Body of pancreas (tissue), 4 donors: ENCODE measurements at places on chromosomes 7 and 10.

- H3K4me1 ChIP-seq: no peaks in the 10 kb centered on the region
- H3K36me3 ChIP-seq: no peaks in the 10 kb centered on the region
- H3K4me3 ChIP-seq: no peak overlapping the region
- DNase-seq: no peak
- no peak overlapping the region for H3K27ac ChIP-seq
- H3K27me3 ChIP-seq: no peaks in the 10 kb centered on the region
These were observed 86.9 kb upstream of the ADAM12 start for GRCh38 chr10:126475074-126475691.

GRCh38 chr7:54541669-54542625 is at the start of gene VSTM2A:
Gene VSTM2A (plus strand): TSS chr7:54542375. CDS start chr7:54542731, 356 bp downstream.
- no peaks in the 10 kb centered on the region for H3K36me3 ChIP-seq
- H3K4me3 ChIP-seq: no peak within 1 kb of the TSS
- no peaks in the 10 kb centered on the region for H3K27me3 ChIP-seq
- peaks cover 17% of the 10 kb centered on the region for H3K4me1 ChIP-seq
- no peak within 1 kb of the TSS for H3K27ac ChIP-seq
- DNase-seq: no peak

DNA sequence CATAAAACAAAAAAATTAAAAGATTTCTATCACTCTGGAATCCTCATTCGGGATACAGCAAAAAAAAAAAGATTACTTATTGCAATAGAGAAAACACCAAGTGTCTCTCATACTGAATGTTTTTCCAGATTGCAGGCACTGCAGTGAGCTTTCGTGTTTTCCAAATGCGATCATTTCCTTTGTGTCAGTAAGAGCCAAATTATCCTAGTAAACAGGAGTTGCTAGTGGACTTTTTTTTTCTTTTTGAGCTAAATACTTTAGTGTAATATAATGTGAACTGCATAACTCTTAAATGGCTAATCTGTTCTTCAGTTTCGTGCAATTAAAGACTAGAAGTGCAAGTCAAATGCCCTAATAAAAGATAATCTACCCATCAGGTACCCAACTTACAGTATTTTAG is 44.4 kb upstream of the TOMM7 start:
- no peaks in the 10 kb centered on the region for H3K27me3 ChIP-seq
- H3K36me3 ChIP-seq: no peaks in the 10 kb centered on the region
- H3K4me3 ChIP-seq: no peak overlapping the region

DNA sequence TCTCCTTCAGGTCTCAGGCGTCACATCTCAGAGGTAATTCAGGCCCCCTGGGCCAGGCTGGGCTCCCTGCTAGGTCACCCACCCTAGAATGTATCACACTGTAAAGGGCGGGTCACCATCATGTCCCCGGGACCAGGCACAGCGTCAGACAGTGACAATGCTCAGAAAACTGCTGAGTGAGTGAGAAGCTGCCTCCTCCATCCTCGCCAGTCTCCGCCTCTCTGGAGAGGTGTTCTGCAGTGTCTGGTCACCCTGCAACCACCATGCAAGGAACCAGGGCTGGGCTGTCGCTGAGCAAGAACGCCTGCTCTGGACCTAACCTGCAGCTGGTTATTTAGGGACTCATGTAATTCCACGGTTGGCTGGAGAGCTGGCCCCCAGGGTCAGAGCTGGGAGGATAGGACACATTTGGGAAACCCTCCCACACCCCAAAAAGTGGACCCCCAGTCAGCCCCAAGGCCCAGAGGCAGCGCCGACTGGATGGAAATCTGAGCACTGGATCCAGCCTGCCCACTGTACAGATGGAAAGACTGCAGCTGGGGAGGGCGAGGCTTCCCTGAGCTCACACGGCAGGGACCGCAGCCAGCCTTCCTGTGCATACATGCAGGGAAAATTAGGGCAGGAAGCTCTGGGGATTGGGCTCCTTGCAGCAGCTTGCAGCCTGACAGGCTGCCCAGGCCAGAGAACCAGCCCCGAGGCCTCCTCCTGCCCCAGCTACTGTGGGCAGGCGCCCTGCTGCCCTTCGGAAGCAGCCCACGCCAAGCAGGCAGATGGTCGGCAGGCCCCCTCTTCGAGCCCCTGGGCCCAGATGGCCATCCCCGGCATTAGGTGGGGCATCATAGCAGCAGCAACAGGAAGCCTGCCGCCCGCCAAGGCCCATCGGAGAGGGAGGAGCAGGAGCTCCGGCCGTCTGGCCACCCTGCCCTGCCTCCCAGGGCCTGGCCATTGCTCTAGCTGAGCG is 105.4 kb upstream of the ZMIZ1 start:
- DNase-seq: no peak
- H3K4me3 ChIP-seq: no peak overlapping the region
- H3K27me3 ChIP-seq: no peaks in the 10 kb centered on the region
- peaks cover 26% of the 10 kb centered on the region for H3K4me1 ChIP-seq
- H3K36me3 ChIP-seq: no peaks in the 10 kb centered on the region

GRCh38 chr10:55212051-55212450 is 411.0 kb upstream of the PCDH15 start:
- H3K36me3 ChIP-seq: no peaks in the 10 kb centered on the region
- no peak overlapping the region for H3K4me3 ChIP-seq
- DNase-seq: no peak

- H3K27ac ChIP-seq: no peak overlapping the region
- H3K36me3 ChIP-seq: peaks cover 34% of the 10 kb centered on the region
- no peak for DNase-seq
- H3K27me3 ChIP-seq: no peaks in the 10 kb centered on the region
These were observed 36.7 kb upstream of the PRKAR1B start for GRCh38 chr7:763762-764161.

DNA sequence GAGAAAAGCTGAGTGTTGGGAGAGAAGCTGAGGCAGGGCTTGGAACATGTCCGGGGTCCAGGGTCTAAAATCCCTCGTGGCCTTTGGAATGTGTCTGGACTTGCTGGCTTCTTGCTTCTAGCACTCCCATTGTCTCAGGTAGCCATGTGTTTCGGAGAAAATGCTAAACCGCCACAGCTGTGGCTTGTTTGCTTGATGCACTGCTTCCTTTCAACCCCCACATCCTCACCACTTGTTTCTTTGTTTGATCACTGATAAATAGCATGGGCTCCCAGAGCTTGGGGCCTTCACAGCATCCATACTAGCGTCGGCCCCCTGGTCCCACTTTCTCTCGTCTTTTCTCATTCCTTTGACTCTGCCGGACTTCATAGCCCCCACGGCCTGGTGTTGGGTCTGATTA is 102.7 kb downstream of the ANKRD26 start:
- H3K4me1 ChIP-seq: no peaks in the 10 kb centered on the region
- no peak for DNase-seq
- no peak overlapping the region for H3K4me3 ChIP-seq

DNA sequence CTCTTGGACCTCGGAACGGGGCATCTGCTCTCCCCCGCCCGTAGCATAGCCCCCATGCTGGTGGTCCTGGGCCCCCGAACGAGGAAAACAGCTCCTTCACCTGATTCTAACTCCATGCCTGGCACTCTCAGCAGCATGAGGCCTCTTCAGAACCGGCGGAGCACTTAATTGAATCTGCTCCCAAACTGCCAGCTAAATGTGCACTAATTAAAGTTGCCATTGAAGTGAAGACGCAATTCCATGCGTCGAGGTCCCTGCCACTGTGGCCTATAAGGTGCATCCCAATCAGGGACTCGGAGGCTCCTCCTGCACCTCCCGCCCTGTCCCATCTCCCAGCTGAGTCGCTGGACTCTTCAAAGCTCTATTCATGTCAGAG is 41.3 kb upstream of the ADGRA1 start:
- DNase-seq: no peak
- H3K4me3 ChIP-seq: no peak overlapping the region
- H3K4me1 ChIP-seq: peaks cover 8% of the 10 kb centered on the region
- H3K27ac ChIP-seq: no peak overlapping the region
- H3K36me3 ChIP-seq: no peaks in the 10 kb centered on the region

DNA sequence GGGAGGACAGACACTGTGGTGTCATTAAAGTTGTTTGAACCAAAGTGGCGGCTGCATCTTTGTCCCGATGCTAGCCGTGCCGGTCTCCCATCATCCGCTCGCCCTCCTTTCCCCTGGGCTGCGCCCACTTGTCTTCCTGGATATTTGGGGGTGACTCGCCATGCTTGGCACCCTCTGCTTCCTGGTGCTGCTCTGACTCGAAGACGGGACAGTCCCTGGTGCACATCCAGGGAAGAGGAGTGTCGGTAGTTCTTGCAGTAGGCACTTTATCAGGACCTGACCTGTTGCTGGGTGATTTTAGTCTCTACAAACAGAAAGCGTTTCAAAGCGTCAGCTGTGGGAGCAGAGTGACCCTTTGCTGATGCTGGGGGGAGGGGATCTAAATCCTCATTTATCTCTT is 68.3 kb upstream of the DNAJB6 start:
- H3K36me3 ChIP-seq: no peaks in the 10 kb centered on the region
- peaks cover 25% of the 10 kb centered on the region for H3K4me1 ChIP-seq
- no peak overlapping the region for H3K27ac ChIP-seq
- DNase-seq: no peak

DNA sequence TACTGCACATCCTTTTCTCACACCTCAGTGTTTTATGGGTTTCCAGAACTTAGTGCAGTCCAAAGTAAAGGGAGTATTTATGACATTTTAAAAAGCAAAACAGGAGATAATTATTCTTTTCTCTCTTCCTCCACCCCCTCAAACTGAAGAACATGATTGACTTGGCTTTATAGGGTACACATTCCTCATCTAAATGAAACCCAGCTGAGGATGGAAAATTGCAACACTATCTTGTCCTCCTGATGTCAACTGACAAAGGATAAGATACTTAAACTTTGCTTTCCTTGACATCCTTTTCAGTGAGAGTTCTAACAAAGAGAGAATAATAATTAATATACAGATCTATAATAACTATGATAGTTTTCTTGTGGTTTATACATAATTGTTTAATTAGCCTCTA is 299.1 kb downstream of the BBS9 start:
- H3K36me3 ChIP-seq: no peaks in the 10 kb centered on the region
- no peak overlapping the region for H3K27ac ChIP-seq
- DNase-seq: no peak
- H3K27me3 ChIP-seq: no peaks in the 10 kb centered on the region
- no peaks in the 10 kb centered on the region for H3K4me1 ChIP-seq

GRCh38 chr10:19930936-19931893 is 115.0 kb downstream of the PLXDC2 start:
- peaks cover 16% of the 10 kb centered on the region for H3K4me1 ChIP-seq
- DNase-seq: peak; percentile 22
- H3K27me3 ChIP-seq: no peaks in the 10 kb centered on the region
- no peak overlapping the region for H3K4me3 ChIP-seq

DNA sequence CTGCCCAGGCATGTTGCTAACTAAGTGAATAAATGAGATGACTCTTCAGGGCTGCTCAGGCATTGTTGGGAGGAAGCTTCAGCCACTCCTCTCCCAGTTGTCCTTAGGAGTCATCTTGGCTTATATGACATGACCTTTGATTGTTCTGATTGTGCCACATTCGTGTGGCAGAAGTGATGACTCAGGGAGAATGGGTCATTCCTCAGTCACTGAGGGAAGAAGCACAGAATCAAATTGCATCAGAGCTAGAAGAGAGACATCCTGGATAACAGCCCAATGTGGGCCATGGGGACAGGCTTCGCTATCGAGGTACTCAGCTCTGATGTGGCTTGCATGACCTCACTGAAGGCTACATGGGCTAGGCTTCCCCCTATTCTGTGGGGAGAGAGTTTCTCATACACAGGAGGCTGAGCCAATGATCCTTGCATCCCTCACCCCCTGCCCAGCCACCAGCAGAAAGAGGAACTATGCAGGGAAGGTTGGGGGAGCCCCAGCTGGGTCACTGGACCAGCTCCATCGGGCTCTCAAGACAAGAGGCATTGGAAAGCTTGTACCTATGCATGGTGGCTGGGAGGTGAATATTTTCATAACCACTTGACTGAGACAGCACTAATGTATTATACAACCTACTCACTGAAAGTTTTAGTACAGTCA is 6.0 kb upstream of the HMX3 start:
- no peaks in the 10 kb centered on the region for H3K27me3 ChIP-seq
- no peak overlapping the region for H3K4me3 ChIP-seq
- H3K36me3 ChIP-seq: no peaks in the 10 kb centered on the region
- H3K27ac ChIP-seq: no peak overlapping the region
- peaks cover 22% of the 10 kb centered on the region for H3K4me1 ChIP-seq

DNA sequence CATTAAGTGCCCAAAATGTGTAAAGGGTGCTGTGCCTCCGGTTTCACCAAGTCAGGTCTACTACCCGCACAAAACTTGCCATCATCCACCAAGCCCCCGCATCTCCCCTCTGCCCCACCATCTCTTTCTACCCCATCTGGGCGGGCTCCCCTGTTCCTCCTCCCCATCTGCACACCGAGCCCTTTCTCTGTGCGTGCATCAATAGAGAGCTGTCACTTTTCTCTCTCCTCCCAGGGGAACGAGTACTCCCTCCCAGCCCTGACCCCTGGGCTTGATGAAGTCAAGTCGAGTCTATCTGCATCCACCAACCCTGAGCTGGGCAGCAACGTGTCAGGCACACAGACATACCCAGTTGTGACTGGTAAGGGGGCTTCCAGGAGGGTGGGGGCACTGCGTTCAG is 63.5 kb downstream of the PAX2 start:
- H3K27me3 ChIP-seq: no peaks in the 10 kb centered on the region
- no peak overlapping the region for H3K4me3 ChIP-seq
- peaks cover 12% of the 10 kb centered on the region for H3K4me1 ChIP-seq
- H3K27ac ChIP-seq: no peak overlapping the region
- DNase-seq: no peak

DNA sequence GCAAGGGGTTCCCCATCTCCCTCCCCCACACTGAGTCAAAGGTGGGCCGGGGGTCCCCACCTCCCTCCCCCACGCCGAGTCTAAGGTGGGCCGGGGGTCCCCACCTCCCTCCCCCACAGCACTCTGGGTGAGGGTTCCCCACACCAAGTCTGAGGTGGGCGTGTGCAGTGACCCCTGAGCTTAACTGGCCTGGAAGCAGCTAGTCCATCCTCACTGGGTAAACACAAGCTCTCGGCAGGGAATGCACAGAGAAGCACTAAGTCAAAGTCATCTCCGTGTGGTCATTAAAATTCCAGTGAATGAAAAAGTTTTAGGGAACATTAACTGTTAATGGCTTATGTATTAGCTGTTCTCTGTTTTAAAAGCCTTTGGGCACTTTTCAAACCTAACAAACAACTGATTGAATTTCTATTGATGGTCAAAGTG is 43.7 kb upstream of the PRKAR1B start:
- H3K36me3 ChIP-seq: no peaks in the 10 kb centered on the region
- H3K4me3 ChIP-seq: no peak overlapping the region
- peak overlapping the region; percentile 81 for H3K27ac ChIP-seq
- H3K4me1 ChIP-seq: peaks cover 29% of the 10 kb centered on the region
- no peaks in the 10 kb centered on the region for H3K27me3 ChIP-seq
- DNase-seq: no peak
